ENCODE measurements at places on chromosomes 6 and 20.
A peak's percentile ranks its signal among the peaks of the same experiment; 100 is the strongest.

- DNase-seq = no peak
Measured at GRCh38 chr6:90729057-90729456, 142.2 kb upstream of the MAP3K7 start.

DNA sequence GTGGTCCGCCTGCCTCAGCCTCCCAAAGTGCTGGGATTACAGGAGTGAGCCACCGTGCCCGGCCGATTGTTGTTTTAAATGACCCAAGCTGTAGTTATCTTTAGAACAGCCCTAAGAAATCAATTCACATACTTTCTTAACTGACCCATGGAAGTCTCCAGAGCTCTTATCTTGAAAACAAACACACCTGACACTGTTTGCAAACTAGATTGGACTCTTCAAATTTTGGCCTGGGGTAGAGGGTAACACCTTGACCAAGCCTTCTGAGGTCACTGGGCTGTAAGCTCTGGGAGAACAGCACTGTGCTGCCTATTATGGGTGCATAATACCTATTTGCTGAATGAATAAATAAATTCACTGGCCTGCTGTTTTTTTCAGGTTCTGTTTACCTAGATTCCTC, 190.6 kb downstream of the AIG1 start:
- DNase-seq = no peak

- no peak for DNase-seq
Measured at GRCh38 chr20:56566621-56567020, 33.6 kb downstream of the FAM209B start.

DNA sequence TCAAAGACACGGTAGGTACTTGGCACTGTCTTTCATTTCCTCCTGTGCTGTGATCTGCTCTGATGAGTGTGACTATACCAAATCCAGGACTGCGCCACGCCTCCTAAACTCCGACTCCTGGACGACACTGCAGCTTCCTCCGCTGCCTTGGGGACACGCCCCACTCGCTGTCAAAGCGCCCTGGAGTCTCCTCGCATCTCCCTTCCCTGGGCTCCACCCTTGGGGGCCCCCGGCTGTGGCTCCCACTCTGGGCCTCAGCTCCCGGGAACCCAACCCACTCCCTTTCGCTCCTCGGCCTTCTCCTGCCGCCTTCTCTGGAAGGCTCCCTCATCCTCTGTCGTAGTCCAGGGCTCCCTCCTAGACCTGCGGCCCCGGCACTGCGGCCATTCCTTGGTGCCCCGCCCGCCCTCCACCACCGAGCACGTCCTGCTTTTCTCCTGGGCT, 61.2 kb downstream of the RSPH3 start:
- no peak for DNase-seq

DNA sequence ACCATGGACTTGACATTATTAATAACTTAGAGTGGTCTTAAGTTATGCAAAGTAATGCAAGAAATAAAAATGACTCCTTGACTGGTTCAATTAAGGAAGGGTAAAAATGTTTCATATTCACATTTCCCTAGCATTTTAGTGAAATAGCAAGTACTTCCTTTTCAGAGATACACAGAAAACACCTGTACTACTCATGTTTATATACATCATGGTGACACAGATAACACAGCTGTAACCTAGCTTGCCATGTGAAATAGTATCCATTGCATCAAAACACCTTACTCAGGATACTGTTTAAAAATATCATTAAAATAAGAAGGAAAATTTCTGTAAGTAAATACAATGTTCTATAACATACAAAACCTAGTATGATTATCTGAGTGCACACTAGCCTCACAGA, 102.4 kb downstream of the AHI1 start:
- DNase-seq = no peak

- DNase-seq = no peak
Measured at GRCh38 chr6:56403745-56404144, 156.4 kb upstream of the COL21A1 start.

DNA sequence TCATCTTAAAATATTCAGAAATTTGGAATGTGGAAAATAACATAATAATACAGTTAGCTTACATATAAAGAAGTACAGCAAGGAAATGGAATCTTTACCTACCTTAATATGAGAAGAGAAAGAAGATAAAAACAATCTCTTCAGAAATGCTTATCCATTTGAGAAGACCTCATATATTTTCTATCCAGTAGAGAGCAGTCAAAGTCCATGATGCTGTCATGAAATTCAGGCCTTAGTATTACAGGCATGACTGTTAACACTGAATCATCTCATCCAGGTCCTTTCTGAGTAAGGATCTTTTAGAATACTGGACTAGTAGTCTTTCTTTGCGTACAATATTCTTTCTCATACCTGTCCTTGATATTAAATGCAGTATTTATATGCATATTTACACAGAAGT, 713.4 kb downstream of the CD109 start:
- DNase-seq = no peak

- DNase-seq = peak; percentile 63
Measured at GRCh38 chr6:142945049-142945445, at the start of gene HIVEP2. TSS of gene HIVEP2 (minus strand) at chr6:142945176. CDS start at chr6:142774738, 170,438 bp downstream.

GRCh38 chr6:105941621-105942412, 144.3 kb upstream of the PRDM1 start:
- no peak for DNase-seq

GRCh38 chr6:154815938-154816820, 83.0 kb downstream of the SCAF8 start:
- DNase-seq = no peak

DNA sequence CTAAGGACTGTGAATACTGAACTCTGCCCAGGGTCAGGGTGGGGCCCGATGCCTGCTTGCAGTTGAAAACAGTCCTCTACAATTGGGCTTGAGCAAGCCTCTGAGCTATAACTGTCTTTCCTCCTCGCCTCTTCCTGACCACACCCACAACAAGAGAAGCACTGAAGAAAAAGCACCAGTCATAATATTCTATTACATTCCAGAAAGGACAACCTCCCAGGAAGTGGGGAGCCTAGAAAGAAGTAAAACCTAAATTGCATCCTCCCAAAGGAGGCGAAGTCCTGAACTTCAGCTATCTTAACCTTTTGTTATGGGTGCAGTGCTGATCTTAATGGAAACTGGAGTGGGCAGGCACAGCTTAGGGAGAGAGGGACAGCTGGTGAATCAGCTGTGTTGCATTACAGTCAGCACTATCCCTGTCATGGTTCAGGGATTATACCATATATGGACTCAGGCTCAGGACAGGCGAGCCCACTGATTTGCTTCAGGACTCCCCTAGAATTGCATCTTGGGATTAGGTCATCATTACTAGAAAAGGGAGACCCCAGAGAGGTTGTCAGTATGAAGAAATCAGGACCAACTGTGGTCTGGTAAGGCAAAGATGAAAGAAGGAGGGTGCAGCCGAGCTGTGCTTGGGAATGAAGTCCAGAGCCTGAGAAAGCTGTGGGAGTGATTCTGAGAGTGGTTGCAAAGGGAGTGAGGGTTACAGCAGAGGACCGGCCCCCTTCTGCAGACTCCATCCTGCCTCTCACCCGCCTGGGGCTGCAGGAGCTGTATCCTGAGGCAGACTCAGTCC, 18.3 kb upstream of the TRAM2 start:
- DNase-seq = no peak

GRCh38 chr20:50335105-50335504, 144.5 kb downstream of the CEBPB start:
- DNase-seq = no peak

GRCh38 chr20:654417-654750, 1.4 kb upstream of the SRXN1 start:
- no peak for DNase-seq

DNA sequence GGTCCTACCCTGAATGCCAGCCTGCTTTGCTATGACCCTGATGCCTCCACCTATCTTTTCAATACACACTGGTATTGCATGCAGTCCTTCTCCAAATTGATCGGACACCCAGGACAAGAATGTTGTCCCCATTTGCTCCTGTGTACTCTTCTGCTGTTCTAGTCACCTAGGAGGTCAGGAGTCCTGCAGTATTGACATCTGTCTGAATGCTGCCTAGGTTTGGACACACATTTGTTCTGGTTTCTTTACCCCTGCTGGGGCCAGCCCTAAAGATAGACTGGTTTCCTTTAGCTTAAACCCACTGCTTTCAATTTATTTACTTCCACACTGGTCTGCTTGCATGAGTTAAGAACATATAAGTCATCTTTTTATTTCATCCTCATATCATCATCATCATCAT, 167.0 kb upstream of the CCN2 start:
- no peak for DNase-seq

DNA sequence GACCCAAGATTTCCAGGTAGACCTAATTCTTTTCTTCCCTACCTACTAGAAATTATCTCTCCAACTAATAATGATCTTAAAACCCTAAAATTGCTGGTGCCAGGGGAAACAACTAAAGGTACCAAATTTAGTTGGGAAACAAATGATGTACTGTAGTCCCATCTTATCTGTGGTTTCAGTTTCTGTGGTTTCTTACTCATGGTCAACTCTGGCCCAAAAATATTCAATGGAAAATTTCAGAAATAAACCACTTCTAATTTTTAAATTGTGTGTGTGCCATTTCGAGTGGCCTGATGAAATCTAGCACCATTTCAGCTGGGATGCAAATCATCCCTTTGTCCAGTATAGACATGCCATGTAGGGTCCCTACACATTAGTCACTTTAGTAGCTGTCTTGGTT, 475.2 kb upstream of the EPHA7 start:
- no peak for DNase-seq

DNA sequence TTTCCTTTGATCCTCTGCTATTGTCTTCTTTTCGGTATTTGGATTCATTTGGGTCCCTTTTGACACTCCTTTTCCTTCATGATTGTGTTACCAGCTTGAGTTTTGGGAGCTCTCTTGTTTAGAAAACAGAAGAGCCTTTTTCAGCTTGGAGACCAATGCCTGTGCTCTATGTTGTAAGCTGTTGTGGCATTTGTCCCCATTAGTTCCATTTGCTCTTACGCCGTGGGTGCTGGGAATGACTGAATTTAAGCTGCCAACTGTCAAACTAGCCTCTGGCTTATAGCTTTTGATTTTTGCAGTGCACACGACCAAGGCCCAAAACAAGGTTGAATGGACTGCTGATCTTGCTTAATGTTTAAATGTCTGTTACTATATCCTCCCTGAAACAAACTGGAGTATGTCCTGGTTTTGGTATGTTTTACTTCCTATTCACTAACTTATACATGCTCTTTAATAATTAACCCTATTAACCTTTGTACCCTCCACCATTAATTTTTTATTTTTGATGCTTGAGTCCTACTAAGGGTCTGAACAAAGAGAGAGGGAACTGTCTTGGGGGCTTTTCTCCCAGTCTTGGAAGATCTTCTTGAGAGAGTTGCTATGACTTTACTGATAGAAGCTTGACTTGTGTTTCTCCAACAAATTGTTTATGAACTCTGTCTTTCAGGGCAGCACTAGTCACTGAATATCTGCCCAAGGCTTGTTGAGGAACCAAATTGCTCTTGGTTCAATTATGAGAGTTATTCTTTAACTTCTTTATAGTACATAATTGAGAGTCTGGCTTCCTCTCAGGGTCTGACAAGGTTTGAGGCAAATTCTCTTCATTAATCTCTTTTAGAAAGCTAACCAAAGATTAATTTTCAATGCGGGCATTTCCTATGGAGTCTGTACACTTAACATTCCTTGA, 100.3 kb upstream of the SIRPG start:
- DNase-seq = no peak

GRCh38 chr6:149750136-149750609, 632 bp downstream of the PCMT1 start:
- DNase-seq = no peak

- DNase-seq = no peak
Measured at GRCh38 chr6:34070315-34071135, 75.4 kb downstream of the GRM4 start.

DNA sequence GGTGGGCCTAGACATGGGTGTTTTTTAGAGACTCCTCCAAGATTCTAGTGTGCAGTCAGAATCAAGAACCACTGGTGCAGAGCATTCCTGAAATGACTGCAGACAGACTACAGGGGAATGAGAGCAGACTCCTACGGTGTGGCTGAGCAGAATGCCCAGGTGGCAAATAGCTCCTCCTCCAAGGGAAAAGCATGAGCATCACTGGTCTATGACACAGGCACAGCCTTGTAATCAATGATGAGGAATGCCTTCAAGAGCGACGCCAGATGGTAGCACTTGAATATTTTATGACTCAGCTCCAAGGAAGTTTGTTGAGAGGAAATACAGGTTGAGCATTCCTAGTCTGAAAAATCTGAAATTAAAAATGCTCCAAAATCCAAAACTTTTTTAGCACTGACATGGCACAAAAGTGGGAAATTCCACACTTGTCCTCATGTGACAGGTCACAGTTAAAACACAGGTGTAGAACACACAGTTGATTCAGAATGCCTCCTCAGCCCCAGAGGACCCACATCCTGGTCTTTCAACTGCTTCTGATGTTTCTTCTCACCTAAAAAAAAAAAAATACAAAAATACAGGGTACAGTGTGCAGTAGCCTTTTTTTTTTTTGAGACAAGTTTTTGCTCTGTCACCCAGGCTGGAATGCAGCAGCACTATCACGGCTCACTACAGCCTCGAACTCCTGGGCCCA, 10.6 kb upstream of the FAM8A1 start:
- DNase-seq = no peak

DNA sequence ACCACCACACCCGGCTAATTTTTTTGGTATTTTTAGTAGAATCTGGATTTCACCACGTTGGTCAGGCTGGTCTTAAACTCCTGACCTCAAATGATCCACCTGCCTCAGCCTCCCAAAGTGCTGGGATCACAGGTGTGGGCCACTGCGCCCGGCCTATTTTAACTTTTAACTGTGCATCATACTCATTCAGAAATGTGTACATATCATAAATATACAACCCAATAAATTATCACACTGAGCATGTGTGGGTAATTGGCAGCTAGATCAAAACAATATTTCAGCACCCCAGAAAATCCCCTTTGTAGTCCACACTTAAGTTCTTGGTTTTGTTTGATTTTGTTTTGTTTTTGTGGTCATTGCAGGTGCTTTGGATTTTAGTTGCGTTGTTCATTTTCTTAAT, 228.9 kb upstream of the ZNF217 start:
- no peak for DNase-seq

GRCh38 chr20:8360035-8360434, 228.0 kb downstream of the PLCB1 start:
- no peak for DNase-seq

GRCh38 chr20:47173596-47174216, 182.8 kb downstream of the ZMYND8 start:
- no peak for DNase-seq

GRCh38 chr6:5785249-5785648, 221.5 kb downstream of the NRN1 start:
- no peak for DNase-seq

DNA sequence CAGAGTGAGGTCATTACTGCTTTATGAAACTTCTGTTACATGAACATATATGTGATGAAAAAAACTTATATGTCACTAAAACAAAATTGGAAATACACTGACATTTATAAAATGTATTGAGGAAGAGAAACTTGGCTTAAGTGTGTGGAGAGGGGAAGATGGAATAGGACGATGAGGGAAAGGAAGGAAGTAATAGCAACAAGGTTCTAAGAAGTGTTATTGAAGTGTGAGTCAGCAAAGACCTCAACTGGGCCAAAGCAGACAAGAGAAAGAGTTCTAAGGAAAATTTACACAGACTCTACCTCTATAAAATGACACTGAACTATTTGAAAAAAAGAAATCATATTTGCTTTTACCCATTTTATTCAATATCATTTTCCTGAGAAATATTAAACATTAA, 38.3 kb downstream of the SNX3 start:
- DNase-seq = no peak
